ENCODE measurements at places on chromosomes 16 and 17.

DNA sequence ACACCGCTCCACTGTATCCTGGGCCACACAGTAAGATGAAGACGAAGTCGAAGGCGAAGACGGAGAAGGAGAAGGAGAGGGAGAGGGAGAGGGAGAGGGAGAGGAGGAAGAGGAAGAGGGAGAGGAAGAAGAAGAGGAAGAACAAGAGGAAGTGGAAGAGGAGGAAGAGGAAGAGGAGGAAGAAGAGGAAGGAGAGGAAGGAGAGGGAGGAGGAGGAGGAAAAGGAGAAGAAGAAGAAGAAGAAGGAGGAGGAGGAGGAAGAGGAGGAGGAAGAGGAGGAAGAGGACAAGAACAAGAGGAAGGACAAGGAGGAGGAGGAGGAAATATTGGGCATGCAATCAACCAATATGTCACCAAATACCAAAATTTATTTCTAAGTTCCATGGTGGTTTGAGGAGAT lies 149.5 kb upstream of the ERCC4 start:
- DNase-seq = no peak

GRCh38 chr16:56547120-56547948 lies 17.5 kb upstream of the MT4 start:
- peak; percentile 22 for DNase-seq

- DNase-seq = peak; percentile 72
Measured at GRCh38 chr16:73053364-73054124, 5.6 kb upstream of the ZFHX3 start.

DNA sequence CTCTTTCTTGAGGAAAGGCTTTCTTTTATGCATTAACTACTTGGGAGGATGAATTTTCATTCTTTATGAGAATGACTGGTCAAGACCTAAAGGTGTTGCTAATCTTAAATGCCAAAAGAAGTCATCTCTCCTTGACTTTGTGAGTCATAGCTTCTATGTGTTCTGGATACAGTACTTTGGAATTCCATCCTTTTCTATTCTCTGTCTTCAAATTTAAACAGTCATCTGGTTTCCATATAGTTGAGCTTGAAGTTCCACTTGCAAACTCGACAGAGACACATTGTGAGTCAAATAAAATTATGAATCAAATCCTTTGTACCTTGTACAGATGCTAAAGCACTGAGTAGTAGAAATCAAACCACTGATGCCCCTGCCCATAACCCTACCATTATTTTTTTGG lies 271.9 kb upstream of the PMFBP1 start:
- DNase-seq = no peak

- peak; percentile 70 for DNase-seq
Measured at GRCh38 chr17:68006797-68007196, 10.5 kb upstream of the C17orf58 start.
